ENCODE measurements at places on chromosomes 3 and 15. TPM values are rescaled to one million over a fixed set of nuclear protein-coding genes. Genes with fewer than 3 reads are reported as not detected.

The TLNRD1 gene
- total RNA-seq, result 12.2 TPM

The ANKDD1A gene
- 10.4 TPM for total RNA-seq

The COLQ gene
- total RNA-seq, result 5.0 TPM

The ONECUT1 gene
- 21.3 TPM for total RNA-seq

The GOLGA8H gene
- 1.8 TPM for total RNA-seq

The CTDSPL gene
- total RNA-seq, result 25.8 TPM

The MAP1A gene
- 26.2 TPM for total RNA-seq

The MYZAP gene
- total RNA-seq, result 2.9 TPM

The GOLGA8S gene
- 0.82 TPM for total RNA-seq

The A4GNT gene
- 0.33 TPM for total RNA-seq

The GOLGA6L10 gene
- 5.0 TPM for total RNA-seq

The IDH2 gene
- 92.2 TPM for total RNA-seq

The RTP1 gene
- total RNA-seq, result not detected

The SLC30A4 gene
- total RNA-seq, result 15.9 TPM

The OTOL1 gene
- not detected for total RNA-seq

The ABI3BP gene
- total RNA-seq, result 146 TPM

The XIRP1 gene
- total RNA-seq, result 4.5 TPM

The CPA3 gene
- 8.6 TPM for total RNA-seq

The GHSR gene
- not detected for total RNA-seq

The KLHL6 gene
- 2.5 TPM for total RNA-seq

The SNTN gene
- not detected for total RNA-seq

The CLDND1 gene
- 155 TPM for total RNA-seq

The FGD5 gene
- total RNA-seq, result 17.3 TPM

The MEIS2 gene
- 132 TPM for total RNA-seq

The KLHDC8B gene
- total RNA-seq, result 49.9 TPM

The LDHAL6B gene
- not detected for total RNA-seq

The GRM2 gene
- 5.4 TPM for total RNA-seq

The CPOX gene
- 26.9 TPM for total RNA-seq

The PSTPIP1 gene
- 3.4 TPM for total RNA-seq

The P2RY1 gene
- total RNA-seq, result 47.6 TPM

The EXD1 gene
- total RNA-seq, result not detected

The ARRDC4 gene
- total RNA-seq, result 14.1 TPM

The ZNF80 gene
- not detected for total RNA-seq

The CPLX3 gene
- 42.8 TPM for total RNA-seq

The HIGD2B gene
- total RNA-seq, result not detected

The SEMA3B gene
- 107 TPM for total RNA-seq

The CD276 gene
- total RNA-seq, result 75.3 TPM

The CBLB gene
- 113 TPM for total RNA-seq

The LRRC3B gene
- total RNA-seq, result 7.8 TPM

The TIMP4 gene
- 3.1 TPM for total RNA-seq

The IQCB1 gene
- 46.8 TPM for total RNA-seq

The BHLHE40 gene
- 79.9 TPM for total RNA-seq

The PLSCR4 gene
- total RNA-seq, result 46.9 TPM

The PPP2R3A gene
- 25.5 TPM for total RNA-seq

The ADAMTS17 gene
- 24.5 TPM for total RNA-seq

The NRG4 gene
- total RNA-seq, result 2.3 TPM

The POLQ gene
- 5.6 TPM for total RNA-seq

The SYNPR gene
- 21.0 TPM for total RNA-seq

The C3orf85 gene
- not detected for total RNA-seq

The KCNMB2 gene
- 7.8 TPM for total RNA-seq

The ILDR1 gene
- total RNA-seq, result 0.99 TPM

The PTH1R gene
- 14.7 TPM for total RNA-seq

The TLR9 gene
- not detected for total RNA-seq

The NR1I2 gene
- 0.38 TPM for total RNA-seq
